ENCODE measurements at places on chromosomes 2 and 18.

DNA sequence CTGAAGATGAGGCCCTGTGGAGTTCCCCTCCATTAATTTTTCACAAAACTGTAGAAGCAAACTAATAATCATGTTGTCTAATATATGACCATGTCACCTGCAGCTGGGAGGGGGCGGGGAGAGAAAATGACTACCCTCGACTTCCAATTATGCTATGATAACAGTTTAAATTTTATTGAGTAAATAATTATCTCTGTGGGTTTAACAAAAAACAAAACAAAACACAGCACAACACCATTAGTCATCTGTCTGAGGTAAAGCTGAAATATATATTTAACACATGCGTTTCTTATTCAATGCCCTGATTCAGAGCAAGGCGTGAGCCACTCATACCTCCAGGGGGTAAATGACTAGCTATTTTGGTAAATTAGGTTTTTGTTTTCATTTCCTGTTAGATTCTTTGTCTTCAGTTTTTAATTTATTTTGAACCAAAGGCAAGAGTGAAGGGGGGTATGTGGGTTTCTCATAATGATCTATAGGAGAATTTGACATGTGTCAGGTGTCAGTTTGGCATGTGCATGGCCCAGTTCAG is 77.4 kb upstream of the ZCCHC2 start:
- no peak for DNase-seq

DNA sequence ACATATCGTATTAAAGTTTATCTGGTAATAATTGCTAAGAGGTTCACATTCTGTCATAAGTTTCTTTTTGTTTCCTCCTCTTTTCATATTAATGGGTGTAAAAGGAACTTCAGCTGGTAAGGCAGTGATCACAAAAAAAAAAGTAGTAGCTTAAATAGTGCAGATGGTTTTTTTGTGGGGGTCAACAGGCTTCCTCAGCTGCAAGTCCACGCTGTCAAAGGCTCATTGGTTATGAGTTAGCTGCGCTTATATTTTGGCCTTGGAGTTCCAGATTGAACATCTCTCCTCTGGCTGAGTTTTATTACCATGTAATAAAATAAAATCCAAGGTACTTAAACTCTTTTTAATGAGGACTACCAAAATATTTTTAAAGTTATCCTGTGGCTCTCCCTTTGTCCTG is 277.0 kb upstream of the ZEB2 start:
- no peak for DNase-seq

DNA sequence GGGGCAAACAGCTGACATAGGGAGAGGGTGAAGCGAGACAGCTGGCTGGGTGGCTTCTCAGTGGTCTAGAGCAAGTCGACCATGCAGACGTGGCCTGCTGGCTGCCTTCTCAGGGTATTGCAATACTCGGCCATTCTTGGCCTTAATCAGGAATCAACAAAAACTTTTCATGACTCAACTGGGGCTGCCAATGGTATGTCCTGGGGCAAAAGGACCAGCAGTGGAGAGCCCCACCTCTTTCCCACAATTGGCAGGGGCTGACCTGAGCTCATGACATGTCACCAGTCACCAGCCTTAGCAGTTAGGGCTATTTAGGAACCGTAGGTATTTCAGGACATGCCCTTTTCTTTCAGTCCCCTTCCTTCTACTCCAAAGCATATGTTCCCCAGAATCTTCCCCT is 19.1 kb downstream of the PLA2R1 start:
- DNase-seq: no peak

DNA sequence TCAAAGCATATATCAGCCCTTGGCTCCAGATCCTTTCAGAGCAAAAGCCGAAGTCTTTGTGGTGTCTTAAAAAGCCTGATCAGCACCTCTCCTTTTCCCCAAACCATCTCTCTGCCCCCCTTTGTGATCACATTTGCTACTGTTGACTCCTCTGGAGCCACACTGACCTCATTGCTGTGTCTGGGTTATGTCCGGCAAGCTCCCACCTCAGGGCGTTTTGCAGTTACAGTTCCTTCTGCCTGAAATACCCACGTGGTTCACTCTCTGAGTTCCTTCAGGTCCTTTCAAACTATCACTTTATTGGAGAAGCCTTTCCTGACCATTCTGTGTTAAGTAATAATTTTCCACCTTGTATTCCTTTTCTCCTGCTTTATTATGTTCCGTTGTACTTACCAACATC is 11.8 kb downstream of the C2orf69 start:
- DNase-seq: no peak

DNA sequence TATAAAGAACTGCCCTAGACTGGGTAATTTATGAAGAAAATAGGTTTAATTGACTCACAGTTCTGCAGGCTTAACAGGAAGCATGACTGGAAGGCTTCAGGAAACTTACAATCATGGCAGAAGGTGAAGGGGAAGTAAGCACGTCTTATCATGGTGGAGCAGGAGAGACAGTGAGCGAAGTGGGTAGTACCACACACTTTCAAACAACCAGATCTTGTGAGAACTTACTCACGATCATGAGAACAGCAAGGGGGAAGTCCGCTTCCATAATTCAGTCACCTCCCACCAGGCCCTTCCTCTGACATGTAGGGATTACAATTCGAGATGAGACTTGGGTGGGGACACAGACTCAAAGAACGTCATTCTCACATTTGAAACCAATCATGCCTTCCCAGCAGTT is 260.1 kb upstream of the FAM98A start:
- no peak for DNase-seq

DNA sequence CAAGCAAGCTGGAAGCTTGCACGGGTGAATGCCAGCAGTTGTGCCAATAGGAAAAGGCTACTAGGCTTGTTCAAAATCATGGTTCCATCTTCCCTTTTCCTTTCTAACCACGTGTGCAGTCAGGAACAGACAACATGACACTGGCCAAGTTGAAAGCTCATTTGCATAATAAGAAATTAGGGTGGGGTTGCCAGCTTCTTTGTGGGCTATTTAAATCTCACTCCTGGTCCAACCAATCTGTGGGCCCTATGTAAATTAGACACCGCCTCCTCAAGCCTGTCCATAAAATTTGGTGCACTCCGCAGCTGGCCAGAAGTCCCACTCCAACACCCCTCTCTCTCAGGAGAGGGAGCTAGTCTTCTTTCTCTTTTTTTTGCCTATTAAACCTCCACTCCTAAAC is 1948.4 kb upstream of the PIK3C3 start:
- DNase-seq: no peak

GRCh38 chr2:233829193-233830110 is 24.9 kb downstream of the HJURP start:
- no peak for DNase-seq

DNA sequence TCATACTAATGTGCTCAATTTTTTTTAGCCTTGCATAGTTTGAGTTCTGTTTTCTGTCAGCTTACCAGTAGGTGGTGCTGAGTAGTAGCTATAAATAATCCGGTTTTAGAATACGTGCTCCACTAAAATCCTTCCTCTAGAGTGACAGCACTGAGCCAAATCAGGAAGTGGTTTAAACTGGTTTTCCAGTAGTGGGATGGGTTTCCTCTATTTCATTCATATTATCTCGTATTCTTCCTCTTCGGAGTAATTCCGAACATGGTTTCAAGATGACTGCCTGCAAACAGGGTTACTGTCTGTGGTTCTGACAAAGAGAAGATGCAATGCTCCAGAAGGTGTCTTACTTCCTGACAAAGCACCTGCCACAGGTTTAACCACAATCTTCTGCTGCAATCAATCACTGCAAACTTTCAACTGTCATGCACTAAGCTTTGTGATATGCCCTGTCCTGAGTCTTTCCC is 496.9 kb upstream of the VRK2 start:
- no peak for DNase-seq

DNA sequence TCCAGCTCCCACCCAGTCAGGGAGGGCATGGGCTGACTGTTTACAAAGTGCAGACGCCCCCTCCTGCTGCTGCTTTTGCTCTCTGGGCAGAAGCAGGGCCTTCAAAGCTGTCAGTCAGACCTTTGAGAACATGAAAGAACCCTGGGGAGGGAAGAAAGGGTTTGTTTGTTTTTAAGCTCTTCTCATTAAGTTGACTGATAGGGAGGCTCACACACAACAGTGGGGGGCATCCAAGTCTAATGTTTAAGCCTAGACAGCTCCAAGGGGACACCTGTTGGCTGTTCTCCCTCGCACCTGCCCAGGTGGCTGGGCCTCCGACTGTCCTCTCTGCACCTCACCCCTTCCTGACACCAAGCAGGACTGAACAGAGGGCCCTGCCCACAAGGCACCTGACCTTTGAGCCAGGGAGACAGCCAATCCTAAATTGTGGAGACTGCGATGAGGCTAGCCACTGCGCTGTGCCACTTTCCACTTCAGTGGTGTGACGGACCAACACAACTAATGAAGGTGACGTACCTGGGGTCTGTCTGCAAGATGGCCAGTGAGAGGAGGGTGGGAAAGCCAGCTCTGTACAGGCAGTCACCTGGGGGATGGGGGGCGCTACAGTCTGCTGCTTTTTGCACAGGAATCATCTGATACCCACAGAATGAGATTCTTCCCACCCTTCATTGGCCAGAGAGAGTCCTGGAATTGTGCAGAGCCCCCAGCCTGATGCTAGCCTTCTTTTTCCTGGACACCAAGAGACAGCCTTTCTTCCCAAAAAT is 16.3 kb downstream of the ST6GAL2 start:
- no peak for DNase-seq

GRCh38 chr2:151071382-151071781 is 190.3 kb downstream of the RBM43 start:
- no peak for DNase-seq

DNA sequence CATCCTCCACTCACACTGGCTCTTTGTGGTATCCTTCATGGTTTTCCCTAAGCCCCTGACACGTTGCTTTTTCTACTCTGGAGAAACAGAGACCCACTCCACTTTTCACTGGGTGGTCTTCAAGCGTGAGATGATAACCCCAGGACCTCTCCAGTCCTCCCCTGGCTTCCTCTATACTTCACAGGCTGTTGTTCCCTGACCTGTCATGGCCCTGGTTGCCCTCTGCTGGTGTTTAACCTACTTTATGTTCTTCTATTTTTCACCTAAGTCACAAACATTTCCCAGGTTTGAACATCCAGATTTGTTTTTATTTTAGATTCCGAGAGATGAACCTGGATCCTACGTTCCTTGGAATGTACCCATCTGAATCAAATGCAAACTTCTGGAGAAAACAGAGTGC is 84.5 kb downstream of the AOX1 start:
- DNase-seq: no peak

GRCh38 chr2:231800493-231801091 is 14.3 kb downstream of the COPS7B start:
- no peak for DNase-seq

GRCh38 chr2:54773233-54773632 is 49.8 kb downstream of the EML6 start:
- no peak for DNase-seq

DNA sequence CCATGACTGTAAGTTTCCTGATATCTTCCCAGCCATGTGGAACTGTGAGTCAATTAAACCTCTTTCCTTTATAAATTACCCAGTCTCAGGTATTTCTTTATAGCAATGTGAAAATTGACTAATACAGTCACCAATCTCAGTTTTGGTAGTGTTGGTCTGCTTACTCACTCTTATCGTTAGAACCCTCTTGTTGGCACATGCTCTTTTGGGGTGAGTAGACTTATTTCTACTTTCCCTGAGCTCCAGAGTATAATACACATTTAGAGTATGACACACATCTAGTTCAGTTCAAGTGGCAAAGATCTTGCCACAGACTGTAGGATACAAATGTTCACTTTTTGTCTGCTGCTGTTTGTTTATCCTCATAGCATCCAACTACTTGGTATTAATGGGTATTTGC is 347.5 kb upstream of the CELF4 start:
- no peak for DNase-seq

DNA sequence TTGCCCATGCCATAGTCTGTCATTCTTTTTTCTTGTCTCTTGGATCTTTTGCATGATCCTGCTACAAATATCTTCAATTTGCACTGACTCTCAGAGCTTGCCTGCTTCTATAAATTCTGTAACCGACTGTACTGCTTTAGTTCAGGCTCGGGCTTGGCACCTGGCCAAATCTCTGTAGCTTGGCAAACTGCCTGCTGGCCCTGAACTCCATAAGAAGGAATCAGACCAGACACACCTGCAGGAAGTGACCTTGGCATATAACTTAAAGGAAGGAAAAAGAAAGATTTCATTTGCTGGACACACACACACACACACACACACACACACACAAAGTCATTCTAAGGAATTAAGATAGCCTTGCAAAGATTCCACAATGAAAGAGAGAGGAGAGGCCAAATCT is 291.2 kb upstream of the DDX18 start:
- DNase-seq: no peak

- DNase-seq: no peak
Measured at GRCh38 chr18:76991021-76991688, 141.4 kb downstream of the MBP start.

- no peak for DNase-seq
Measured at GRCh38 chr2:26897807-26898479, 50.0 kb downstream of the DPYSL5 start.

DNA sequence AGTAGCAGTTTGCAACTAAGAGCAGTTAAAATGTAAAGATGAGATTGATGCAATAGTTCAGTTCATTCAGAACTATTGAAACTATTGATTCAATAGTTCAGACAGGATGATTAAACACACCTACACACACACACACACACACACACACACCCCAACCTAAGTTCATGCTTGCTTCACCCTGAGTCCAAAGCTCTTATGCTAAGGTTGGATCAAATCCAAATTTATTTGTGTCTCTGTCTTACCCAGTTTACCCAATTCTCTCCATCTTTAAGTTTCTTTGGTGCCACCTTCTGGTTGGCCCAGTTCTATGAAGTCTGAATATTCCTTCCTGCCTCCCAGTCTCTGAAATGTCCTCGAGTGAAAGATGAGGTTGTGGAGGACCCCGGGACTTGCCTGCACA is 5.1 kb downstream of the SERPINB8 start:
- DNase-seq: no peak

GRCh38 chr2:216653931-216654365 is 20.7 kb downstream of the IGFBP2 start:
- no peak for DNase-seq

DNA sequence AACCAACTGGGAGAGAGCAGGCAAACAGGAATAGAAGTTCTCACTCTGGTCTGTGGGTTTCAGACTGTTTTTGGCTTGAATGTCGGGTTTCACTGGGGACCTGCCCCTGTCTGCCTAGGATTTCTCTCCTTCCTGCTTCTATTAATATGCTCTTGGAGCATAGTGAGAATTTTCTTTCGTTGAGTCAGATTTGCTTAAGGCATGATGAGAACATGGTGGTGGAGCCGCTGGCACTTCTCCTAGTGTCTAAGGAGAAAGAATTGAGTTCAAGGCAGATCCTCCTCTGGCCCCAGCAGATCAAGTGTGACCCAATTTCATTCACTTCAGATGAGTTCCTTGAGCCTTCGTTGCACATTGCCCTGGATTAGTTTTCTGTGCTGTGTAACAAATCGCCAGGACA is 103.9 kb upstream of the HS6ST1 start:
- no peak for DNase-seq

- no peak for DNase-seq
Measured at GRCh38 chr2:128402911-128403670, 84.4 kb upstream of the HS6ST1 start.

GRCh38 chr2:238907717-238908173 is 59.9 kb downstream of the TWIST2 start:
- DNase-seq: no peak
